ENCODE measurements at places on chromosomes 3 and 15.

DNA sequence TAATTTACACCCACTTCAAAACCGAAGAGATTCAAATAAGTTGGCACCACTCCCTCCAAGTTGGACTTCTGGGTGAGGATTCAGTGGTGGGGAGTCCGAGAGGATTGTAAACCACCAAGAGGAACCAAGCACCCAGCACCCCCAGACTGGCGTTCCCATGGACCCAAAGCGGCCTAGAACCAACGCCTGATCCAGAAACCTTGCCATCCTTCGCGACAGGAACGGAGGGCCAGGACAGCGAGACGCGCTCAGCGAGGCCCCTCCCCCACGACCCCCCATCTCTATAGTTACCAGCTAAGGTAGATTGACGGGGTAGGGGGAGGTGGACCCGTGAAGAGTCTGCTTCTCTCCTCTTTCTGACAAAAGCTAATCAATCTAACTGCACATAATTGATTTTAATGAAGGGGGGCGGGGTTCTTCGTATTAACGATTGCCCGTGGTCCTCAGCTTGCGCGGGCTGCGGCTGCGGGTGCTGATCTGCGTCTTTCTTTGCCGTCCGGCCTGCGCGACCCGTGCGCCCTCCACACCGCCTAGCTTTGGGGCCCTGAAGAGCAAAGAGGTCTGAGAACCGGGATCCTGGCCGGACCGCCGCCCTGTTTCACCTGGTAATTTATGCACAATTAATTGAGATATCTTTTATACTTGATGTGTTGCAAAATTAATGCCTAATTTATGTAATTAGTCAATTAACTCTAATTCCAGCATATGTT, 10.9 kb upstream of the FOXB1 start:
- DNase-seq, result no peak

DNA sequence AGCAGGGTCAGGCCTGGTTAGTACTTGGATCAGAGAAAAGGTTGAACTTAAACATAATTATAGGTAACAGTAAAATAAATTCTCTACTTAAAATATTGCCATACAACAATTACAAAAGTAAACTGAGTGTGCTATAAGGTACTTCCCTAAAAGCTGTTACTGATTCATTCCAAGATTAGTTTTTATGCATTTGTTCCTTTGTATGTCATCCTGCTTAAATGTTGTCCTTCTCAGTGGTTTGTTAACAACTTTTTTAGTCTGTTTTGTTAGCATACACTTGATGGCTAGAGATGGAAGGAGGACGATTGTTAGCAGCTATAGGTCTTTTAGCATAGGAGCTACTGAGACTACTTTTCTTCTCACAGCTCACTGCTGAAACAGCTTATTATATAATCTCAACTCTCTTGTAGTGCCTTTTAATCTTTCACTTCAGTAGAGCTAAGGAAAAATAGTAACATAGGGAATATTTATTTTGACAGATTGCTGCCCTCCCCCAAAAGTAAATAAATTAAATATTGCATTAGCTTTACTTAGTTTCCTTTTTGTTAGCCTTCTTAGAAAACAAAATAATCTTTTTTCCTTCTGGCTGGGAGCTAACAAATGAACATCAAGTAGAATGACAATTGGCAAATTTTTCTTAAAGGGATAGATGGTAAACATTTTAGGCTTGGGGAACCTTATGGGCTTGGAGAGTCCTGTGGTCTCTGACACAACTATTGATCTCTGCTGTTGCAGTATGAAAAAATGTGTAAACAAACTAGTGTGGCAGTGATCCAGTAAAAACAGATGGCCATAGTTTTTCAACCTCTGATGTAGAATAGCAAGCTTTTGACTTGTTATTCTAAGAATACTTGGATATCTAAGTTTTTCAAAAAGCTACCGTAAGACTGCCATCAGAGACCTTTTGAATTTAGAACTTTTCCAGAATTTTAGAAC, 39.5 kb downstream of the USP8 start:
- no peak for DNase-seq

GRCh38 chr3:39550354-39551051, 83.0 kb downstream of the MOBP start:
- DNase-seq, result no peak

GRCh38 chr3:195195321-195196209, 75.4 kb downstream of the XXYLT1 start:
- DNase-seq, result no peak

DNA sequence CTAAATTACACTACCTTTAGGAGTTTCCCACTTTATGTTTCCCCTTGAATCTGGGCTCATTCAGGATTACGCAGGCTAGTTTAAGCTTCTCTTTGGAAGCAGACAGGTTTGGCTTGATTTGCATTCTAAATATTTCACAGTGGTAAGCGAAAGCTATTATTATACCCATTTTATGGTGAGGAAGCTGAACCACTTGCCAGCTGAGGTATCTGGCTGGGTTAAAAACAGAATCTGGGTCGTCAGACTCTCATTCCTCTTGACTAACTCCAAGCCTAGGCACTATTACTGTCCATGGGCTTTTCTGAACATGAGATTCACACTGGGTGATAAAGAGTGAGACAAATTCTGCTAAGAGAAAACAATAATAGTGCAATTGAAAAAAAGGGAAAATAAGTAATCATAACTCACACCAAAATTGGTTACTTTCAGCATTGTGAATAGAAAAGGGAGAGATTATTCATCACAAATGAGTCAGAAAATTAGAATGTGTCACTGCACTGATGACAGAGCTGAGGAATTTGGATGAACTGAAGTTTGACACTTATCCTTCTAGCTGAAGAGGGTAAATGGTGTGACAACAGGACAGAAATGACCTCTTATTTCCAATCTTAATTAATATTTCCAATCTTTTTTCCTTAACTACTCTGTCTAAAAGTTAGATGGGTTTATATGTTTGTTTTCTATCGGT, 211.3 kb downstream of the TIGIT start:
- DNase-seq, result no peak
